Glomerular endothelial cell (primary cell): ENCODE measurements at places on chromosomes 16 and 17.

- DNase-seq: no peak
Observed at GRCh38 chr16:13936155-13936554, 16.2 kb downstream of the ERCC4 start.

GRCh38 chr17:78379131-78379491 is 662 bp downstream of the PGS1 start:
- DNase-seq: no peak

DNA sequence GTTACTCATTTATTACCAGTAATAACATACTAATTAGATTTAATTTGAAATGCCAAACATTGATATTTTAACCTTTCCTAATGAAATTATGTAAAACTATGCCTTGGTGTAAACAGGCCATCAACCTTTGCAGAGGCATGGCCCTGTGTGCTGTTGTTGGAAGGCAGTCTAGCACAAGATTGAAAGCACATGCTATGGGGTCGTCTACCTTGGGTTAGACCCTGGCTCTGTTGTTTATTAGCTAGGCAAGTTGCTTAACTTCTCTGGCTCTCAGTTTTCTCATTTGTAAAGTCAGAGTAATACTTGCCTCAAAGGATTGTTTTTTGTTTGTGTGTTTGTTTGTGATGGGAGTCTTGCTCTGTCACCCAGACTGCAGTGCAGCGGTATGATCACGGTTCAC is 9.4 kb upstream of the CDR2 start:
- no peak for DNase-seq

- no peak for DNase-seq
Observed at GRCh38 chr16:85562093-85562786, 50.9 kb upstream of the GSE1 start.

GRCh38 chr16:55179852-55180585 is 144.0 kb upstream of the IRX6 start:
- no peak for DNase-seq

DNA sequence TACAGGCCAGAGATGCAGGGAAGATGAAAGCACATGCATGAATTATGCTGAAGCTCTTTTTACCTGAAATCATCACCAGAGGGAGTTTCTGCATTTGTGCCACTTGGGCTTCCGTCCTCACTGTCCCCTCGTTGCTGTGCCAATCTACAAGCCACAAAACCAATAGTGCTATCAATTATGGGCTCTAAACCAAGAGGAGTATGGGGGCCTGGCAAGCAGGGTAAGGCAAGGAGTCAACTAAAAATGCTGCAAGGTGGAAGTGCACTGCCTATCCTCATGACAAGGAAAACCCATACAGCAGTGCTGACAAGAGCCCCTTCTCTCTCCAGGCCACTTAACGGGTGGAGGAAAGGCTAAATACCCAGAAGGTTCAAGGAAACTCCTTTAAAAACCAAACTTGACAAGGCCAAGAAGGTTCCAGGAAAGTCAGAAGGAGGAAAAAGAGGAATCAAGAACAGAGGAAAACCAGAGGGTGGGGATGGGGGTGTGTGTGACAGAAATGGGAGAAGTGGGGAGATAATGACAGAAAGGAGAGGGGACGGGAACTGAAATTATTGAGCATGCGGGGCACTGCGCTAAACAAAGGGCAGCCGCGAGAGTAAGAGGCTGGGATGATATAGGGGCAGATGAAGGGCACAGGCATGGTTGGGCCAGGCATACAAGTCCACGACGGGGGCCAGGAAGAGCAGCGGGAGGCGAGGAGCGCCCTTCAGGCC is 674 bp downstream of the C17orf75 start:
- DNase-seq: no peak

DNA sequence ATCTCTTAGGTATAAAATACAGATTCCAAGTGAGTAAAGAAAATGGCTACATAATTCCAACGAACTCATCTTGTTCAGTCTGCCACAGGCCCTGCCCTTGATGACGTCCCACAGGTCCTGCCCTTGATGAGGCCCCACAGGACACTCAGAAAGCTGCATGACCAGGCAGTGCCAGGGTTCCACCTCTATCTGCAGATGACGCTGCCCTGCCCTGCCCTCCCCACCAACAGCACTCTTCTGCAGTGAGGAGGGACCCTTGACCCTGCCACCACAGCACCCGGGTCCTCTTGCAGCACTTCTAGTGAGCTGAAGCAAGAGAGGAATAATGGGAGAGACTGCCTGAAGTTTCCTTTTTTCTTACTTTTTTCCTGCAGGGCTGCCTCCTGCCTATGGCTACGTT is 118.4 kb downstream of the VPS53 start:
- no peak for DNase-seq

DNA sequence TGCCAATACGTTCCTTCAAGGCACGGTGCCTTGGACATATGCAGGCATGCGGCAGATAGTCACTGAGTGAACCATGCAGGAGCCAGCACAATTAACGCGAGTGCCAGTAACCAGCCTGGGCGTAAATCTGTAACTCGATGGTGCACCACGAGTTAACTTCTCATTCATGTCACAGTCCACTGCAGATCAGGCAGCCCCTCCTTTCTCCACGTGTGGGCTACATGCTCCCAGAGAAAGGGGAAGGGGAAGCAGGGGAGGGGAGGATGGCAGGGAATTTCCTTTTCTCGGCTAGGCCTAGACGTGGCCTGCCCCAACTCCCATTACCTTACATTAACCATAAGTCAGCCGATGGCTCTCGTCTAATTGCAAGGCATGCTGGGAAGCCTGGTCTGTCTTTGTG is 287.9 kb downstream of the CPPED1 start:
- no peak for DNase-seq

DNA sequence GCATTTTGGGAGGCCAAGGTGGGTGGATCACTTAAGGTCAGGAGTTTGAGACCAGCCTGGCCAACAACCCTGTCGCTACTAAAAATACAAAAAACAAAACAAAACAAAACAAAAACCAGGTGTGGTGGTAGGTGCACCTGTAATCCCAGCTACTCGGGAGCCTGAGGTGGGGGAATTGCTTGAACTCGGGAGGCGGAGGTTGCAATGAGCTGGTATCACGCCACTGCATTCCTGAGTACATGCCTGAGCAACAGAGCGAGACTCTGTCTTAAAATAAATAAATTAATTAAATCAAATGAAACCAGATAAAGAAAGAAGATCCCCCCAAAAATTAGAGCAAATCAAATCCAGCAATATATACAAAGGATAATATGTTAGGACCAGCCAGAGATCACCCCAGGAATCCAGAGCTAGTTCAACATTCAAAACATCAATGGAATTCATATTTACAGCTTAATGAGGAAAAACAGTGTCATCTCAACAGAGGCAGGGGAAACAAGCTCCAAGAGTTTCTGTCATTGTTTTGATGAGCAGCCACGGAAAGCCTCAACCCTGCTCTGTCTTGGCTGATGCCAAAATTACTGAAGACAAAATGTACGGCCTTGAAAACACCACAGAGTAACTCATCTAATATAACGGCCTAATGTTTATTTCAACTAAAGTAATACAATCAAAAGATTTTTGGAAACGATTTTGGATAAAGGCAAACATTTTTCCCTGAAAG is 3.7 kb downstream of the PEMT start:
- no peak for DNase-seq

- no peak for DNase-seq
Observed at GRCh38 chr16:73384506-73385089, 336.7 kb upstream of the ZFHX3 start.

DNA sequence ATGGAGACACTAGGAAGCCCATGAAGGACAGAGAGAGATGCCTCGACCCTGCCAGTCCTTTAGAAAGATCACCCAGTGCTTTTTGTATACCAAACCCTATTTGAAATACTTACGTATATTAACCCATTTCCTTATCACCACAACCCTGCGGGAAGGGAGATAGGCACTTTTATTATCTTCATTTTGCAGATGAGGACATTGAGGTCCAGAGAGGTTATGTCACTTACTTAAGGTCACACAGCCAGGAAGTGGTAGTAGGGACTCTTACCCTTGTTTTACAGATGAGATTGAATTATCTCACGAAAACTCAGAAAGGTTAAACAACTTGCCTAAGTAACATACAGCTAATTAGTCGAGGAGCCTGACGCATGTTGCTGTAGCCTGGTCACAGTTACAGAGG is 38.2 kb downstream of the IL4R start:
- no peak for DNase-seq

DNA sequence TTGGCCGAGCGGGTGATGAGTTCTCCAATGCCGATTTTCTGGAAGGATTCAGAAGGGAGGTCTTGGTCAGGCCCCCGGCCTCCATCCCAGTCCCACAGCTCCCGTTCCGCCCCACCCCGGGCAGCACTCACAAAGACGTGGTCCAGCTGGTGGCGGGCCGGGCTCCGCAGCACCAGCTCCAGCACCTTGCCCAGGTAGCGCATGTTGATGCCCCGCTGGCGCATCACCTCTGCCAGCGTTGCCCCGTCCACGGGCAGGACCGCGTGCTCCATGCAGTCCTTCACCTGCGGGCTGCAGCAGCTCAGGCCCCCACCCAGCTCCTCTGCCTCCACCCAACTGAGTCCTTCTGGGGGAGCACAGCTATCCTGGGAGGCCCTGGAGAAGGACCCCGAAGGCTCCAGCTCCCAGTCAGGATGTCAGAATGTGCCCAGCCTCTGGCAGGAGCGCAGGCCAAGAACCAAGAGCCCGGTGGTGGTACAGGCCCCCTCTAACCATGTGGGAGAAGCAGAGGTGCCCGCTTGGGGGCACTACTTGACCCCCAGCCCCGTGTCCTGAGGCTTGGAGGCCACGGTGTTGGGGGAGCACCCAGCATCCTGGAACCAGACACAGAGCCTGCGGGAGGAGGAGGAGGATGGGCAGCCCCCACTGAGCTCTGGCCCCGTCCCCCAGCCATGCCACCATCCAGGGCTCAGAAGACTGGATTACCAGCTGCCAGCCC is 16.2 kb downstream of the CLUH start:
- DNase-seq: no peak

DNA sequence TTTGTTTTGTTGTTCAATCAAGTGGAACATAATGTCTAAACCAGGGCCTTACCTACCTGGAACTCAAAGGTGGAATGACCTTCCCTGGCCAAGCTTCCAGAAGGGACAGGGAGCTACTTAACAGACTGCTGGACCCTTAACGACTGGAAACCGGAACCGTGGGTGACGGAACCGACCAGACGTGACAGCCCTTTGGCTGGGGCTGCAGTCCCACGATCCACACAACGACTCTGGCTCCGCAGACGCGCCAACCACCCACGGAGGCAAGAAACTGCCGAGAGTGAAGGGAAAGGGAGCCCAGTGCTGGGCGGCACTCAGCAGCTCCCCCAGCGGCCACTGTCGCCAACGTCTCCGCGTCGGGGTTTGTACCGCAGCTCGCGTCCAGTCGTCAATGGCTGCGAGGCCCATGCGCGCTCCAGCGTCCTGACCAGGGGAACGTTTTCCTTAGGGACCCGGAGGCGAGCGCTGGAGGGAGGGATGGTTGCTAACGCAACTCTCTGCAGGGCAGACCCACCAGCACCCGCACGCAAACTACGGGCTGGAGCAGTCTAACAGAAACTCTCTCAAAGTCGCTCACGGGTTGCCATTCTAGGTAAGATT is 5.5 kb upstream of the KIF22 start:
- no peak for DNase-seq

DNA sequence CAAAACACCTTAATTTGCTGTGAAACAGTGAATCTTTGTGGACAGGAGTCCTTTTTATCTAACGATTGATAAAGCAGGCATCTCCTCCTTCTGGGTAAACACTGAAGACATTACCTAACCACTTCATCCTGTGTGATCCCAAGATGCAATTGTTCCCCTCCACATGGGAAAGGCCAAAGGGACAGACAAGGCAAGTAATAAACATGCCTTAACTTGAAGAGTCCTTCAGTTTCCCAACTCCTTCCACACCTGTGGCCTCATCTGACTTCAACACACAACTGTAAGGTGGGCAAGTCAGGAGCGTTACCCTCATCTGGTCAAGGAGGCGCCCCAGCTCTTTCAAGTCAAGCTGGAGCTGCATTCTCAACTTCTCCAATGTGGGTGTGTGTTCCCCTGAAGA is 278.6 kb downstream of the ABCC12 start:
- no peak for DNase-seq

- DNase-seq: no peak
Observed at GRCh38 chr17:8563024-8563776, 67.3 kb downstream of the MYH10 start.

GRCh38 chr16:86492961-86493629 is 17.2 kb upstream of the FOXF1 start:
- no peak for DNase-seq

GRCh38 chr17:82217120-82217529 is 4.5 kb upstream of the CCDC57 start:
- DNase-seq: no peak

GRCh38 chr17:74493331-74493833 is 26.9 kb downstream of the CD300A start:
- no peak for DNase-seq

- no peak for DNase-seq
Observed at GRCh38 chr17:1979182-1979985, 45.8 kb downstream of the RTN4RL1 start.

DNA sequence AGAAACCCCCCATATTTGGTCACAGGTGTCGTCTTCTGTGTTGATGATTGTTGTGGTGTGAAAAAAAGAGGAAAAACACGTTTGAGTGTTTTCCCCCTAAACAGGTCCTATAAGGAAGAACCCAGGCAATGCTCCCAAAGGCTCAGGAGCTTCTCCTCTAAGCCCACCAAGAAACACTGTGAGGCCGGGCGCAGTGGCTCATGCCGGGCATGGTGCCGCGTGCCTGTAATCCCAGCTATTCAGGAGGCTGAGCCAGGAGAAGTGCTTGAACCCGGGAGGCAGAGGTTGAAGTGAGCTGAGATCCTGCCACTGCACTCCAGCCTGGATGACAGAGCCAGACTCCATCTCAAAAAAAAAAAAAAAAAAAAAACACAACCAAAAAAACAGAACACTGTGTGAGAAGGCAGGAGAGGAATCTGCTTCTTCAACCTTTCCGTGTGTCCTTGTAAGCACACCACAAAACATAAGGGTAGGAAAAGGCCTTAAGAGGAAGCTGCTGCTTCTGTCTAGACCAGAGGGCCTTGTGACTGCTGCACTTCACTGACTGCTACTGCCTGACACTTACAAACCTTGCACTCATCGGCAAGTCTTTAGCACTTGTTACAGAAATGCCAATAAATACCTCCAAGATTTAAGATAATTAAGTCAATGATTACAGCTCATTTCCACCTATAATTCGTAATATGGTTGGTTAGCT is 9.3 kb downstream of the JPT1 start:
- DNase-seq: no peak

DNA sequence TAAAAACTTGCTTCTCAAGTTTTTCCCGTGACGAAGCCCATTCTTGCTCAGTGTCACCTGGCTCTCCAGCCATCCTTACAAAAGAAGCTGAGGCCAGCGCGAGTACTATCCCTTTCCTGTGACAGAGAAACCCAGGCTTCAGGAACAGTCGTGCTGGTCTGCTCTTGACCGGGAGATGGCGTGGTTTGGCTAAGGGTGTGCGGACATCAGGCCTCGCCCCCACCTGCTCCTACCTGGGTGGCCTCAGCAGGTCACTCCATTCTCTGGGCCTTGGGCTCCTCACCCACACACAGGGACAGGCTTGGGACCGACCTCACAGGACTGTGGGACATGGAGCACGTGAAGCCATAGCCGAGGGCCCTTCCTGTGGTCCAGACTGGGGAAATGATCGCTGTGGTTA is 75.2 kb upstream of the CIBAR2 start:
- DNase-seq: no peak

GRCh38 chr16:11603331-11603750 is 16.6 kb upstream of the LITAF start:
- DNase-seq: no peak

- no peak for DNase-seq
Observed at GRCh38 chr16:80812593-80812992, 8.2 kb upstream of the CDYL2 start.

GRCh38 chr17:55513885-55514590 is 2.8 kb upstream of the SMIM36 start:
- peak; percentile 44 for DNase-seq

- DNase-seq: no peak
Observed at GRCh38 chr17:28258347-28258887, 60.6 kb upstream of the TMEM97 start.
